Activated T-helper 9 cell treated with anti-CD3 and anti-CD28 coated beads, Interleukin-2, amount 50 U/mL, for 16 hours (primary cell): ENCODE measurements at places on chromosomes 3 and 15.

DNA sequence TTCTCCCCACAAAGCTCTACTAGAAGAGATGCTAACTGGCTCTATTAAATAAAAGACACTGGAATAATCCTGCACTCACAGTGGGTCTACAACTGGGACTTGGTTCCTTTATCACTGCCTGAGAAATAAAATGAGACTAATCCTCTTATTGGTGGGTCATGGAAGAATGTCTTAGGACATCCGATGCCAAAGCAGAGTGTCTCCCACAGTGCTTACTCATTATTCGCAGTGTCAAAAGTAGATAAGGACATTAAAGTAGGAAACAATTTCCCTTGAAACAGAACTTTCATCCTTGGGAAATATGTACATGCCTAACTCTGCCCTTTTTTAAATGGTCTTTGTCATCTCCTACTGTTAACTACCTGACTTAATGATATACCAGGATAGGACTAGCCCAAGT lies 71.5 kb downstream of the GSK3B start:
- DNase-seq = no peak

- no peak for DNase-seq
Measured at GRCh38 chr3:179933080-179933479, 103.7 kb downstream of the PEX5L start.

- no peak for DNase-seq
Measured at GRCh38 chr15:100693451-100693850, 91.1 kb downstream of the ASB7 start.

DNA sequence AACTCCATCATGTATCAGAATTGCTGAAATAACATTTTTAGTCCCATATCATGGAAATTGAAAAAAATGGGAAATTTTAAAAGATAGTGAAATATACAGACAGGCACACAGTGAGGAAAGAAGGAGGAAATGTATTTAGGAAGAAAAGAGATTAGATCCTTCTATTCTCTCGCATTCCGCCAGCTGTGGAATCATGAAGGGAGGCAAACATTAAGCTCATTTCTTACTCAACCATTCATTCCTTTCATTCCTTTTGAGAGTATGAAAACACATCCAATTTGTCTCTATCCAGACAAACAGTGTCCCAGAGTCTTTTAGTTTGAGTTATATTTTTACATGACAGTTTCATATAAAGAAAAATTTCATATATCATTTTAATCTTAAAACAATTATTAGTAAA lies 52.5 kb upstream of the KCNMB2 start:
- no peak for DNase-seq

GRCh38 chr3:34229876-34230275 lies 431.4 kb downstream of the PDCD6IP start:
- DNase-seq = no peak

GRCh38 chr3:31952205-31952604 lies 28.9 kb downstream of the OSBPL10 start:
- DNase-seq = no peak

GRCh38 chr15:75449585-75450306 lies 1.7 kb downstream of the SIN3A start:
- no peak for DNase-seq

DNA sequence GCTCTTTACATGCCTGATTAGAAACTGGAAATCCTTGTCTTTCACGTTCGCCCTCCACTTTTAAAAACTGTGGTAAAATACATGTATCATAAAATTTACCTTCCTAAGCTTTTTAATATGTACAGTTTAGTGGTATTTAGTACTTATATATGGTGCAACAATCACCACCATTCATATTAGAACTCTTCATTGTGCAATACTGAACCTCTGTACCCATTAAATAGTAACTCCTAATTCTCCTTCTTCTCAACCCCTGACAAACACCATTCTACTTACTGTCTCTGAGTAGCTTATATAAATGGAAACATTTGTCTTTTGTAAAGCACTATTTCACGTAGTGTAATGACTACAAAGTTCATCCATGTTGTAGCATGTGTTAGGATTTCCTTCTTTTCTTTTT lies 28.2 kb downstream of the GRM2 start:
- DNase-seq = no peak

- DNase-seq = no peak
Measured at GRCh38 chr3:171135549-171135948, 109.0 kb upstream of the SLC2A2 start.

- no peak for DNase-seq
Measured at GRCh38 chr15:95511671-95512070, 818.8 kb upstream of the NR2F2 start.

GRCh38 chr3:2452249-2452648 lies 353.6 kb downstream of the CNTN4 start:
- no peak for DNase-seq

- no peak for DNase-seq
Measured at GRCh38 chr15:28903555-28903954, 17.8 kb downstream of the APBA2 start.

GRCh38 chr3:82144811-82145210 lies 383.4 kb upstream of the GBE1 start:
- DNase-seq = no peak

DNA sequence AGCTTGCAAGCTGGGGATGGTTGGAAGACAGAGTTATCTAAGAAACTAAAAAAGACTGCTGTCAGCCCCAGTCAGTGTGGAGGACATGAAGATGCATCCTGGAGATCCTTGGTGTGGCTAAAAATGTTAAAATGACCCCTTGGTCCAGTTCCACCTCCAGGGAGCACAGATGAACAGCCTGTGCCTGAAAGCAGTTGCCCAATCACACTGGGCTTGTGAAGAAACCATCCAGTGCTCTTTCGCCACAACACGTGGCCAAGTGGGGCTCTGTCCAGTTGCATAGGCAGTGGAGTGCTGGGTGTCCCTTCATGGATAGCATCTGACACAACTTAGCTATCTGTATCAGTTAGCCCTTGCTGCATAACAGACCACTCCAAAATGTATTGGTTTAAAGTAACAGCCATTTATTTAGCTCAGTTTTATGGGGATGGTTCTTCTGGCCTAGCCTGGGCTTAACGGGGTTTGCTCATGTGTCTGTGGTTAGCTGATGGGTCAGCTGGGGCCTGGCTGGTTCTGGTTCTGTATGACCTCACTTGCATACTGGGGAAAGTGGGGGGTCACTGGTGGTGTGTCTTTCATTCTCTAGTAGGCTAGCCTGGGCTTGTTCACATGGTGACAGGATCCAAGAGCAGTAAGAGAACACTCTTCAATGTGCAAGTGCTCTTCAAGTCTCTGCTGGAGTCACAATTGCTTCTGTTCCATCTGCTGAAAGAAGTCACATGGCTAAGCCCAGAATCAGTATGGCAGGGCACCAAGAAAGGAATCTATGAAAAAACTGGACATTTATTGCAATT lies 226.2 kb downstream of the PDCD6IP start:
- DNase-seq = no peak

DNA sequence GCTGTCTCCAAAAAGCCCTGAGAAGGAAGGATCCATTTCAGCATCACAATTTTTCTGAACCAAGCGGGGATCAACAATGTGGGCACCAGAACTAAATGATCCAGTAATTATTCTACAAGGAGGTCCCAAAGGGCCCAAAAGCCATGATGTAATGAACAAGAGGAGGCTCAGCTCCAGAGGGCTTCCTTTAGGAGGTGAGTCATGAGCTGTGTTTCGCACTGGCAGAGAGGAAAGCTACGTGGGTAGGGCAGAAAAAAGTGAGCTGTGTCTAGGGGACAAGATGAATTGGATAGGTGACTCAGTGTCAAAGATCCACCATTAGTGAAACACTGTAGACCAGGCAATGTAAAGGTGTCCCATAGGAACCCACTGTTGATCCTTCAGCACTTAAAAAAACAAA lies 113.4 kb downstream of the RORA start:
- no peak for DNase-seq

GRCh38 chr15:60392986-60393790 lies 4.6 kb downstream of the ANXA2 start:
- DNase-seq = no peak

- no peak for DNase-seq
Measured at GRCh38 chr3:121800906-121801305, 34.0 kb downstream of the IQCB1 start.

DNA sequence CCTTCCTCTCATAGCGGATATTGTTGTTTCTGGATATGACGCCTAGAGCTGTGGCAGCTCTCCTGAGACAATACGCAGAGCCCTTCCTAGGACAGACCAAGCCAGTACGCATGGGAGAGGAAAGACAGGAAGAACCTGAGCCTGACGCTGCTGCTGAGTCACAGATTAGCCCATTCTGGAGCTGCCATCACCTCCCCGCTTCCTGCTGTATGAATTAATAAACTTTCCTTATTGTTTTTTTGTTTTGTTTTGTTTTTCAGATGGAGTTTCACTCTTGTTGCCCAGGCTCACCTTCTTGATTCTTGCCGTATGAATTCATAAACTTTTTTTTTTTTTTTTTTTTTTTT lies 67.0 kb downstream of the PPCDC start:
- DNase-seq = no peak

- DNase-seq = no peak
Measured at GRCh38 chr3:178206521-178206920, 329.7 kb upstream of the KCNMB2 start.

GRCh38 chr3:184172681-184173373 lies 1.8 kb upstream of the AP2M1 start:
- DNase-seq = no peak

DNA sequence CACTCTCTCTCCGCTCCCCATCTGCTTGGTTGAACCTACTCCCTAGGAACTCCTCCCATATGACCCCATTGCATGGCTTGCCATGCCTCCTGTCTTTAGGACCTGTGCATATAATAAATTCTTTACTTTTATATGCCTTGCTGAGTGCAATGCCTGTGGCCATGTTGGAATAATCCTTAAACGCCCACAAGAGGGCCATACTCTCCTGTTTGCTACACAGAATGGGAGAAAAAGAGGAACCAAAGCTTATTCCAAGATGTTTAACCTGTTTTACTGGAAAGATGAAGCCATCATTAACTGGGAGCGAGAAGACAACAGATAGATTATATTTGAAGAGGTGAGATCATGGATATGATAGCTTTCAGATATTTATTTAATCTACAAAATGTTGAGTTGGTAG lies 1097.8 kb downstream of the NAALADL2 start:
- DNase-seq = no peak

DNA sequence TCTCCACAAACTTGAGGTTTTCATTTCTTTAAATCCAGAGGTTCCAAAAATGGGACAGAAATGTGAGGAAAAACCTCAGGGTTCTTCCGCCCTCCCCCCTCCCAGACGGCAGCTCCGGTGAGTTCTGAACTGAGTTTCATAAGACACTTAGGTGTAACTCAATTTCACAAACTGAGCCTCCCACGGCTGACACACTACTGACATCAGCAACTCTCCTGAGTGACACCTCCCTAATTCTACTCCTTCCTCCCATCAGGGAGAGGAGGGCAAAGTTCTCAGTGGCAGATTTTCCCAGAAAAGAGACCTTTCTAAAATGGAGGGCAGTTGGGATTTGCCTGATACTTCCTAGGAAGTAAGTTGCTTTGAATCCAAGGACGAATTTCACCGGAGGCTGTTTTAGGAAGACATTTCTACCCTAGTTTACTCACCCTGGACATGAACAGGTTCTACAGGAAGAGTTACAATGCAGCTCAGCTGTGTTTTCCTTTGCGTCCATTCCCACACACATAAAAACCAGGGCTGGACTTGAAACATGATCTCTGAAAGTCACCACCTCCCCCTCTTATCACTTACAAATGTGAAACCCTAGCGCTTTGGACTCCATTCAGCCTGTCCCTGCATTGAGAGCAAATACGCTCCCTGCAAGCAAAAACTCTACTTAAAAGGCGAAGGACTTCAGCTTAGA lies 78.1 kb upstream of the LMOD3 start:
- DNase-seq = peak; percentile 46

DNA sequence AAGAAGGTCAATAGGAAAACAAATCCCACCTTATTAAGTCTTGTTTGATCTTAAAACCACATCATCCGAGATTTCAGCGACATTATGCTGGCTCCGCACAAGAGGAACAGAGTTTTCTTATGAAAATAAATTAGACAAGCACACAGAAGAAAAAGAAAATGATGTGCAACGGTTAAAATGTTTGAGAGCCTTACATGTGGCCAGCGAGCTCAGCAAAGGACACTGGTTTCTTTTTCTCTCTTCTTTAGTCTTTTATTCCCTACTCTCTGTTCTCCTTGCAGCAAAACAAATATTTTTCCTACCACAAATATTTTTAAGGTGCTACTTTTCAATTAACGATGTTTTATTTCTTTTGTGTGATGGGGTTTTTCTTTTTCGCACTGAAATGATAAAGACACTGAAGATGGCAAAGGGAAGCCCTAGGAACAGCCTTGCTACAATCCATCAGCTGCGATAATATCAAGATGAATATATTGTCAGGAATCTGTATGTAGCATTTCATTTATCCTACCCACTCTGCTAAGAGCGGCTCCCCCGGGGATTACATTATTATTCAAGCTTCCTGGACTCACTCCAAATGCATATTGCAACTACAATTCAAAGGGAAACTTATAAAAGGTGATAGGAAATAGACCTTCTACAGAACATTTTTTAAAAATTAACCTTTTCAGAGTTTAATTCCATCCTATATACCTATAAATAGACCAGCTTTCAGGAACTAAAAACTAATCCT lies 72.9 kb downstream of the ANXA2 start:
- no peak for DNase-seq

DNA sequence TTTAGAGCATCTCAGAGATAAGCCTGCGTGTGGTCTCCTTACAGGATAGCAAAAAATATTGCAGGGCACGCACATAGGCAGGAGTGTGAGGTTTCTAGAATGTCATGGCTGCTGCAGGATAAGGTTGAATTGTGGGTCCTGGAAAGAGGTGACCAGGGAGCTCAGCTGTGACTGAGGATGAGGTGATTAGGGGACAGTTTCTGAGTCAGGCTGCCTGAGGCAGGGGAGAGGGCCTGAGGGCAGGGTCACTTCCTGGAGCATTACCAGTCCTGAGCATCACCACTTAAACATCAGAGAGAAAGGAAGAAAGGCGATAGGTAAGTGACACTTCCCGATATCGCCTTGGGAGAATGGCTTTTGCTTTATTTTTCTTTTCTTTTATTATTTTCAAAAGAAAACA lies 813.8 kb downstream of the TUSC7 start:
- DNase-seq = no peak

GRCh38 chr15:27353856-27354255 lies 382.9 kb downstream of the GABRG3 start:
- no peak for DNase-seq

DNA sequence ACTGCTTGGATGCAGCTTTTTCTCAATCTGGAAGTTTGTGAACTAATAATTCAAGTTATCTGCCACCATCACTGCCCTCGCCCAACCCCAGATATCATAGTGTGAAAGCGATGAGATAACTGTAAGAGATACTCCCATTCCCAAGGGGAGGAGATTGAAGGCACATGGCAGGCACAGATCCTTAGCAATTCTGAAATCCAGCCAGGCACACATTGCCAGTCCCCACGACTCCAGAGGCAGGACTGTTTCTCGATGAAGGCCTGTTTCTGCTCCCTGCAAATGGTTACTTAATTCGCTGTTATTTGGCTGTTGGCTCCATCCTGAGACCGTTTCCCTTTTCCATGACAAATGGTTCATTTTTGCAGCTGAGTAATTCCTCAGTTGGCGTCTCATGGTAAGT lies 63.2 kb upstream of the NEDD4 start:
- DNase-seq = no peak

DNA sequence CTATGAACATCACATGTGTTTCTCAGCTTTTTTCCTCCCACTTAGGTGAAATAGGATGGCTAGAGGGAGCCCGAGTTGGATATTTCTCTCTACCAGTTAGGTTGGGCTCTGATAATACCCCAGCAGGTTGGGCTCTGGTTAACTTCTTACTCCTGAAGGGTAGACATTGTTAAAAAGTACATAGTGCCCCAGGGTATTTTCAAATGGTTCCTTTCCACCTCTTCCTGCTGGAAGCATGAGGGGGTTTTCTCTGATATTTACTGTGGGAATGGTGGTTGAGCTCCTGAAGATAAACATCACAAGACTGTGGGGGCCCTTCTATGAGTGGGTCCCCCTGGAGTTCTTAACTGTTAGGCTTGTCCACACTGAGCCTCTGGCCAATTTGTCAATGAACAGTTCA lies 36.1 kb upstream of the SPESP1 start:
- no peak for DNase-seq
